NCI-H2171 treated with DMSO at 0.1 percent for 48 hours (cell line): ENCODE measurements at places on chromosomes 11 and 22.

- no peak for DNase-seq
These were observed 294.6 kb upstream of the CTSC start for GRCh38 chr11:88632163-88632562.

DNA sequence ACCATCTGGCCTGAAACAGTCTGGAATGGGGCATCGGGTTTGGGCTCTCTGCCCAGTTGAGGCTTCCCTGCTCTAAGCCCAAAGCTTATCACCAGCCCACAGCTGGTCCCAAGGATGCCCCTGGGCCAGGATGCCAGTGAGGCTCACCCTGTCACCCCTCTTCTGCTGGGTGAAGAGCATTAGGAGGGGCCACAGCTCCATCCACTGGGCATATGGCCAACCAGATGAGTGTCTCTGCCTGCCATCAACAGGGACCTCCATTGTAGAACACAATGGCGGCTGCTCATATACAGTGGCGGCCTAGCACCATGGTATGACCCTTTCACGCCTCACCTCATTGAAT, 5.6 kb downstream of the CHST1 start:
- DNase-seq, result no peak

- no peak for DNase-seq
These were observed 210.5 kb downstream of the MN1 start for GRCh38 chr22:27591060-27591459.

GRCh38 chr11:118641397-118642019, 34.1 kb downstream of the PHLDB1 start:
- peak; percentile 58 for DNase-seq

DNA sequence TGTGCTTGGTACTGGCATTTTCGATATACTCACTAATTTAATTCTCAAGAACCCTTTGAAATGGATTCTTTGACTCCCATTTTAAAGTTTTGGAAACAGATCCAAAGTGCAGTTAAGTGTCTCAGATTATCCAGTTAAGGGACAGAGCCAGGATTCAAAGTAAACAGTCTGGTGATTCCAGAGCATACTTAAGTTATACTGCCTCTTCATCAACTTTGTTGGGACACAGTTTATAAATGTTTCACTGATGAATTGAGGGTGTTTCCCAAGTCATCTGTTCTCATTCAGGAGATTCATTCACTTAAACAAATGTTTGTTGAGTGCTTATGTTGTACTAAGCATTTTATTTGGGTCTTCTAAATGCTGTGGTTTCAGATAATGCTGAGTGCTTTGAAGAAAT, 17.1 kb downstream of the KDM2A start:
- DNase-seq, result no peak

- no peak for DNase-seq
These were observed 24.3 kb downstream of the TTC12 start for GRCh38 chr11:113338730-113339129.

DNA sequence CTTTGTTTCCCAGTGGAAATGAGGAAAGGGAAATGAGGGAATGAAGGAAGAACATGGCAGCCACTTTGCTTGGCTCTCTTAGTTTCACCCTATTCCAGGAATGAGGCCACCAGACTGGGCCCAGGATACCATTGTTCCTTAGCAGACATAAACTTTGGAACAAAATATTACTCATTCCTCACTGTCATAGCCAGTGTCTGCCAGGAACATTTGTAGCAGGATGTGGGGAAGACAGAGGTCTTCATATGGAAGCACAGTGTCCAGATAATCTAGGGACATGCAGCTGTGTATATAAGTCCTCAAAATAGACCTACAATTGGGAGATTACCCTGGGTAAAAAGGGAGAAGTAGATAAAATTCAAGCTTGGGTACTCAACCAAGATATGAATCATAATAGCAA, 15.2 kb upstream of the FUT4 start:
- no peak for DNase-seq
